MG63 (cell line): ENCODE measurements at places on chromosomes 1 and 21. TPM values are rescaled to one million over a fixed set of nuclear protein-coding genes. Genes with fewer than 3 reads are reported as not detected.

NLRP3 gene
- 0.23 TPM in 1 of 2 replicates, not detected in the other for total RNA-seq

OR2T33 gene
- not detected in 2 replicates for total RNA-seq

ROR1 gene
- 1.4 and 2.3 TPM in 2 replicates for total RNA-seq

KRTAP13-2 gene
- not detected in 2 replicates for total RNA-seq

SPRR1A gene
- total RNA-seq: not detected in 2 replicates

SLC25A34 gene
- not detected in 2 replicates for total RNA-seq

SLC9C2 gene
- total RNA-seq: not detected in 2 replicates

LEMD1 gene
- total RNA-seq: not detected in 2 replicates

IL22RA1 gene
- total RNA-seq: 0.86 TPM in 1 of 2 replicates, not detected in the other

LCE3E gene
- not detected in 2 replicates for total RNA-seq

UTS2 gene
- not detected in 2 replicates for total RNA-seq

TPTE gene
- not detected in 2 replicates for total RNA-seq

AADACL3 gene
- not detected in 2 replicates for total RNA-seq

GJB5 gene
- not detected in 2 replicates for total RNA-seq

PCBP3 gene
- 0.23 TPM in 1 of 2 replicates, not detected in the other for total RNA-seq

ST6GALNAC3 gene
- total RNA-seq: 0.30 and 5.5 TPM in 2 replicates
